ENCODE measurements at places on chromosomes 3 and 15. TPM values are rescaled to one million over a fixed set of nuclear protein-coding genes. Genes with fewer than 3 reads are reported as not detected.

DNA sequence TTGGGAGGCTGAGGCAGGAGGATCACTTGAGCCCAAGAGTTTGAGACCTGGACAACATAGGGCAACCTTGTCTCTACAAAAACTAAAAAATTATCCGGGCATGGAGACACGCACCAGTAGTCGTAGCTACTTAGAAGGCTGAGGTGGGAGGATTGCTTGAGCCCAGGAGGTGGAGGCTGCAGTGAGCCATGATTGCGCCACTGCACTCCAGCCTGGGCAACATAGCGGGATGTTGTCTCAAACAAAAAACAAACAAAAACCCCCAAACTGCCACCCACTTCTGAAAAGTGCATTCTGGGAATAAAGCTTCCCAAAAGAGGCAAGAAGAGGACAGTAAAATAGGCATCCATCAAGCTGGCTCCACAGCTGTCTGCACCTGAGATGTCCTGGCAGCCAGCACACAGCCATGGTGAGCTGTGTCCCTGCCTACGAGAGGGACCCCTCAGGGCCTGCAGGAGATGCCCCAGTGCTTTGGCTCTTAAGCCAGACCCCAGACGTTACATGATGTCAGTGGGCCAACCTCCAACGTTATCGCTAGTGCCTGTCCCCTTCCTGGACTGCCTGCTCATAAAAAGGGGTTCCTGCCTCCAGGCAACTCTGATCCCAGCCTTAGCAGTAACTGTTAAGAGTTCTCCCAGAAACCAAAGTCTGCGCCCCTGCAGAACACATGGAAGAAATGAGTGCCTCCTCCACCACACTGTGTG, 101.1 kb downstream of the LRIG1 start:
- DNase-seq: no peak

The SOX14 gene
- total RNA-seq: not detected

- no peak for DNase-seq
Measured at GRCh38 chr15:65334586-65335231, 30.2 kb downstream of the RNU5B-1 start.

The GP9 gene
- not detected for total RNA-seq

The CEMIP gene
- 1.1 TPM for total RNA-seq

The PRKCI gene
- total RNA-seq: 16.3 TPM

- no peak for DNase-seq
Measured at GRCh38 chr3:183312433-183312832, 59.4 kb downstream of the B3GNT5 start.

DNA sequence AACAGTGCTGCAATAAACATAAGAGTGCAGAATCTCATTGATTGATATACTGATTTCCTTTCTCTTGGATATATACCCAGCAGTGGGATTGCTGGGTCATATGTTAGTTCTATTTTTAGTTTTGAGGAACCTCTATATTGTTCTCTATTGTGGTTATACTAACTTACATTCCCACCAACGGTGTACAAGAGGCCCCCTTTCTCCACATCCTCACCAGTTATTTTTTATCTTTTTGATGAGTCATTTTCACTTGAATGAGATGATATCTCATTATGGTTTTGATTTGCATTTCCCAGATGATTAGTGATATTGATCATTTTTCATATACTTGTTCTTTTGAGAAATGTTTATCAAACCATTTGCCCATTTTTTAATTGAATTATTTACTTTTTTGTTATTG, 12.4 kb upstream of the IREB2 start:
- DNase-seq: no peak

- no peak for DNase-seq
Measured at GRCh38 chr3:106103383-106103782, 234.6 kb upstream of the CBLB start.

DNA sequence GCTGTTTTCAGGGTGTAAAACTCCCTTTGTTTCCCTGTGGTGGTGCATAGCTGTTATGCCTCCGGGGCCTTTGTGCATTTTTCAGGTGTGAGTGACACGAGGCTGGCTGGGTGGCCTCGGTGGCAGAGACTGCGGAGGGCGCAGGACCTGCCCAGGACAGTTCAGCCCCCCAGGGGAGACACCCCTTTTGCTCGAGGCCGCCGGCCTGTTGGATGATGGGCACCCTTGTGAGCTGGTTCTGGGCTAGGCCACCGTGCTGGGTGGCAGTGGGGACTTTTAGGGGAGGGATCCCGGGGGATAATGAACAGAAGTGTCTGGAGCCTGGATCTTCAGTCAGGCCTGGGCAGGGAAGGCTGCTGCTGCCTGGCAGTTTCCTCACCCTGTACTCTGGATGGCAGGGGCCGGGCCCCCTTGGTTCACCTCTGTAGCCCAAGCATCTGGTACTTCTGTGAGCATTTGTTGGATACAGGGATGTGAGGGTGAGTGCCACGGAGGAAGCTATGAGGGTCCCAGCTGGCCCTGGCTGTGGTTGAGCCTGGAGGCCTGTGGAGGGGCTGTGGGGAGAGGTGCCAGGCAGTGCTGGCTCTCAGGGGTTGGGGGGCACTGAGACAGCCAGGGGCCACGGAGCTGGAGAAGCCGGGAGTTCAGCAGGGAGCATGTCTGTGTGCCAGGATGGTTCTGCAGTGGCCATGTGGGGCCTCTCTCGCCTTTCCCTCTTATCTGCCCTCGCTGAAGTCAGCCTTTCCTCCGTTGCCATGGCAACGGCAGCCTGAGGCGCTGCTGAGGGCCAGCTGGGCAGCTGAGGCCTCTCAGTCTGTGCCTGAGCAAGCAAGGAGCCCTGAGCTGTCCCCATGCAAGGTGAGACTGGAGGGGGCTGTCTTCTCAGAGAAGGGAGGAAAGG, 49.0 kb downstream of the KY start:
- DNase-seq: peak; percentile 35

The P3H2 gene
- 2.7 TPM for total RNA-seq

GRCh38 chr3:16297997-16298885, 33.2 kb downstream of the OXNAD1 start:
- no peak for DNase-seq

The OSBPL10 gene
- total RNA-seq: 5.9 TPM

DNA sequence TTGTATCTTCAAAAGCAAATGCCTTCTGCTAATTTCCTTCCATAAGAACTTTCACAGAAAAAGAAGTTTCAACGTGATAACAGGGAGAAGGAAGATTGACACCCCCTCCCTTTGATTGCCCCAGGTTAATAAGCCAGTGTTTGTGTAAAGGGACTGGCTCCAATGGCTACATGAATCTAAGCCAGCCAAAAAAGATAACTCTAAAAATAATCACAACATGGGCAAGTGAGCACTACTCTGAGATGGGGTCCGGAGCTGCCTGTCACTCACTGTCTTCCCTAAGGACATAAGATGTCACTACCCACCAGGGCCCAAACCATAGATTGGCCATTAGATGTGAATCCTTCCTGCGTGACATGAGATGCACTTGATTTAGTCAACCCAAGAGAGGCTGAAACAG, 17.6 kb upstream of the ST8SIA2 start:
- no peak for DNase-seq

Data from right cardiac atrium (tissue), 5 donors.